CD4-positive, alpha-beta T cell (primary cell): ENCODE measurements at places on chromosomes 2 and 18. TPM values are rescaled to one million over a fixed set of nuclear protein-coding genes. Genes with fewer than 3 reads are reported as not detected.

- no peak for DNase-seq
- no peak overlapping the region for H3K27ac ChIP-seq
- no peaks in the 10 kb centered on the region for H3K4me1 ChIP-seq
- no peaks in the 10 kb centered on the region for H3K27me3 ChIP-seq
Measured at GRCh38 chr2:88680266-88680902, 11.1 kb upstream of the RPIA start.

DNA sequence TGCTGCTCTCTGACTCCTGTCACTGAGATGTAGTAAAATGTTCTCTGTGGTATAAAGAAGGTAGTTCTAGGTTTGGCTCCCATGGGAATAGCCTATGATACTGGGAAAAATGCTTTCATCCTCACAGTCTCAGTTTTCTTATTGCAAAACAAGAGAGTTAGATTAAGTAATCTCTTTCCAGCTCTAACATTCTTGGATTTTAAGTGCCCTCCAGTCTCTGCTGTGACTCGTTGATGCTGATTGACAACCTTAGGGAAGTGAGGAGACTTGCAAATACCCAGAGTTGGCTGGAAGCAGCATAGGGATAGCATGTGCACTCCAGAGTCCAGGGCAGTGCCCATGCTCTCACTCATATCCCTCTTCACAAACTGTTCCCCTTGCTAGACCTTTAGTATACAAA, 534.9 kb downstream of the SLC4A3 start:
- no peaks in the 10 kb centered on the region for H3K36me3 ChIP-seq
- no peak overlapping the region for H3K27ac ChIP-seq
- no peaks in the 10 kb centered on the region for H3K4me1 ChIP-seq
- no peak for DNase-seq

DNA sequence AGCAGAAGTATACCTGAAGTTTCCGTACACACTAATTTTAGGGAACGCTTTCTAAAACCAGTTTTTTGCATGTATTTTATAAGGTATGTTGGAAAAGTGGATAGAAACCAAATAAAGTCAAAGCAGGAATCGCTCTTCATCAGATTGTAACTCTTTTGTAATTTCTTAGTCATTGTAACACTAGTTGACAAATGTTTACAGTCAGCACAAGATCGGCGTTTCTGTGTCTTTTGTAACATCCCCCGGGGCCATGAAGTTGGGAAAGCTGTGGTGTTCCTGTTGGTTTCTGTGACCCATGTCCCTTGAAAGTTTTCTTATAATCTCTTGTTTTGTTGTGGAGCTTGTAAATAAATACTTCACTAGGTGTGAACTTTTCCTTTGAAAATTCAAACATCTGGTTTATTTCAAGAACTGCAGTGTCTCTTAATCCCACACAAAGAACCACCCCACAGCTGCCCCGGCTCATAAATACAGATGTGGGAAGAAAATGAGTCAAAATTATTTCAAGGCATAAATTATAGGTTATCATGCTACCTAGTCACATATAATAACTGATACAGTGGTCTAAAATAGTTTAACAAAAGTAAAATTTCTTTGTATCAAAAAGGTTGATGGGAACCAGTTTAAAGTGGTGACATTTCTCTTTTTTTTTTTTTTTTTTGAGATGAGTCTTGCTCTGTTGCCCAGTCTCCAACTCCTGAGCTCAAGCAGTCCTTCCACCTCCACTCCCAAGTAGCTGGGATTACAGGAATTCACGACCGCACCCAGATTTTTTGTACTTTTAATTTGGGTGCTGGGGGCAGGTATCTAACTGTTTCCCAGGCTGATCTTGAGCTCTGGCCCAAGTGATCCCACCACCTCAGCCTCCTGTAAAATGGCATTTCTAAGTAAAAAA, 751 bp upstream of the NMI start:
- no peaks in the 10 kb centered on the region for H3K36me3 ChIP-seq
- H3K4me1 ChIP-seq = peaks cover 23% of the 10 kb centered on the region
- H3K4me3 ChIP-seq = peak overlapping the region; percentile 82
- H3K27ac ChIP-seq = peak overlapping the region; percentile 82

DNA sequence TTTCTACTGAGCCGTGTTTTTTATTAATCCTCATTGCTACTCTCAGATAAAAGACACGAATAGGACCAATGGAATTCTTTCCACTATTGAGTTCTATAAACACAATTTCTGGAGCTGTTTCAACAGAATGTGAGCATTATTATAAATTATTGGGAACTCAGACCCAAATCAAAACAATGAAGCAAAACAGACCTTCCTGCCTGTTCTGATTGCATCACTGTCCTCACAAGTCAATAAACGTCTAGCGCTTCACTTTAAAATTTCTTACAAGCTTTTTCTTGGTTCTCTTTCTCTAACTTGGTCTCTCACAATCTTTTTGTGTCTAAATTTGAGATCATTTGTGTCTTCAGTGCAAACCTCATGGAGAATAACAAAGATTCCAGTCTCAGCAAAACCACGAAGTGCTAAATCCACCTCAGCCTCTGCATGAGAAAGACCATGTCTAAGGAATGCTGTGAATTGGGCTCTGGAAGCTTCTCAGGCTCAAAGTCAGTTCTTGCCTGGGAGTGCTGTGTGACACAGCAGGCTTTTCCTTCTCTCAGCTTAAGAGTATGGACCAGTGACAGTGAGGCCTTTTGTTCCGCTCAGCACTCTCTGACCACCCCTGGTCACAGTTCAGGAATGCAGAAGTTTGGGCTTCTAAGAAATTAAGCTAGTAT, 22.8 kb downstream of the ARHGAP28 start:
- H3K4me1 ChIP-seq = no peaks in the 10 kb centered on the region
- no peaks in the 10 kb centered on the region for H3K27me3 ChIP-seq
- DNase-seq = no peak
- no peaks in the 10 kb centered on the region for H3K36me3 ChIP-seq

GRCh38 chr2:204373942-204374341, 171.3 kb upstream of the PARD3B start:
- no peak overlapping the region for H3K27ac ChIP-seq
- DNase-seq = no peak
- H3K36me3 ChIP-seq = no peaks in the 10 kb centered on the region
- no peak overlapping the region for H3K4me3 ChIP-seq
- no peaks in the 10 kb centered on the region for H3K4me1 ChIP-seq

The HOXD9 gene
- not detected for total RNA-seq

The PLCL1 gene
- 27.0 TPM for total RNA-seq

The RNF149 gene
- total RNA-seq = 150 TPM

The AQP12A gene
- not detected for total RNA-seq

The ACADL gene
- not detected for total RNA-seq

The KCNK3 gene
- total RNA-seq = not detected

The XDH gene
- total RNA-seq = 0.05 TPM
